ENCODE measurements at places on chromosomes 1 and 21.

- DNase-seq = no peak
Observed at GRCh38 chr1:3074297-3074741, 5.3 kb downstream of the PRDM16 start.

- peak; percentile 80 for DNase-seq
Observed at GRCh38 chr1:247103859-247104591, at the start of gene ZNF669. TSS of gene ZNF669 (minus strand) at chr1:247104356. CDS start at chr1:247104199, 157 bp downstream.

DNA sequence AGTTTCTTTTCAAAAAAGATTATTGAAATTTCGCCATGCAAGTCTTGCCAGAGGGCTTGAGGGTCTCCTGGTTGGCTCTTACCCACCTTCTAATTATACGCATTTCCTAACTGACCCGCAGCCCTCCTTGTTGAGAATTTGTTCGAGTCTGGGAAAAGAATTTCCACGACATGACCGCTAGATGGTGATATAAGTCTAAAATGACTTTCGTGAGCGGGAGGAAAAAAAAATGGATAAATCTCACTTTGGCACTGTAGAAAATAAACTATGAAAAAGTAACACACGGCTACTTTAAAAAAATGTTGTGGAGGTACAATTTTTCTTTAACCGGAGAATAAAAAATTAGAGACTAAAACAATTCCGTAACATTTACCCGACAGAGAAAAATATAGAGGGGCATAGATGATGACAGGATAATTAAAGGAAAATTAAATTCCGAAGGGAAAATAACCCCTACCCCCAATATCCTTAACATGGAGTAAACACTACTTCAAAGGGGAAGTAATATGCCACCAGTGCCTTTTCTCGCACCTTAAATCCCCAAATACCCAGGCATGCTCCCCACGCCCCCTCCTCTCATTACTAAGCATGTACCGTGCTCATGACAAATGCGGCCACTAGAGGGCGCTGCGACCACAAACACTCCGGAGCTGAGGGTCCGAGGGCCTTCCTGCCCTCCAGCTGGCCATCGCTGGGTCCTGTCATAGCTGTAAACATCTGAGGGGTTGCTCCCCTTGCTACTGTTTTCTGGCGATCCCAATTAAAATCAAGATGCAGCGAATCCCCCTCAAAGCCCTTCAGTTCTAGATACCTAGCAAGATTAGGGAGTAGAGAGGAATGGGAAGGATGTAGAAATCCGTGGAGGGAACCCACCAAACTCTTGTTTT, 266.9 kb downstream of the ASTN1 start:
- DNase-seq = no peak

- DNase-seq = no peak
Observed at GRCh38 chr1:226029093-226029496, 30.0 kb upstream of the SDE2 start.

DNA sequence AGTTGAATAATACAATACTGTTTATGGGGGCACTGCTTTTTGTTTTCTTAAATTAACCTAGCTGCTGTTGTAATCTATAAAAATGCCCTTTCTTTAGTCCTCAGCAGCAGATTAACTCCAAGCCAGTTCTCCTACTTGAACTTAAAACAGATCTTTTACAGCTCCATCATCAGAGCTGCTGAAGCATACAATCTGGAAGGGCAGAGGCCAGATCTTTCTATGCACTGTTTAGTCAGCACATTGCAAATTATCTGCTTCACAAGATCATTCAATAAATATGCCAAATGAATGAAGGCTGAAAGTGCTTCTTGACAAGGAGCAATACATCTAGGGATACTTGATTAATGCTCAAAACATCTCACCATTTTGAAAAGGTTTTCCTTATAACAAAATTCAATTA, 115.8 kb downstream of the PLPPR5 start:
- no peak for DNase-seq

GRCh38 chr1:8746554-8746953, 70.9 kb downstream of the RERE start:
- no peak for DNase-seq

DNA sequence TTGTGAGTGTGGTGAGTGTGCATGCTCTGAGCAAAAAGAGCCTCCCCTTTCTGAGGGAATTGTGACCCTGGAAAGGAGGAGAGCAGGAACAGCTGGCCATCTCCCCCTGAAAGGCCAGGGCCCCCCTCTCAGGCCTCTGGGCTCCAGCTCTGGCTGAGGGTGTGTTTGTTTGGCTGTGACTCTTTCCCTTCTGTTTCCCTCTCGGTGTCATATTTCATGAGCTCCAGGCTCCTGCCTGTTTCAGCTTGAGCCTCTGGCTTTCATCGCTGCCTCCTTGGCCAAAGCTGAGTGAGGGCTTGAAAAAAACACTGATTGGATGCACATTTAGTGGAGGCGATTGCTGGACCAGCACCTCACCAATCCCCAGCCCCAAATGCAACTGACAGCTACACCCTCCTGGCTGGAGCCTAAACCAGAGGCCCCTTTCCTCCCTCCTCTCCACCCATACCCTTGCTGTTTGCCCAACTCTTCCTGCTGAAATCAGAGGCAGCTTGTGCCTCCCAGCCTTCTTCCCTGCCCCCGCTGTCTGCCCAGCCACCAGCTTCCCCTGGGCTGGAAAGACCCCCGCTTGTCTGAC, 64.1 kb downstream of the DDR2 start:
- DNase-seq = no peak

- DNase-seq = no peak
Observed at GRCh38 chr1:243483952-243484351, 228.1 kb downstream of the SDCCAG8 start.

DNA sequence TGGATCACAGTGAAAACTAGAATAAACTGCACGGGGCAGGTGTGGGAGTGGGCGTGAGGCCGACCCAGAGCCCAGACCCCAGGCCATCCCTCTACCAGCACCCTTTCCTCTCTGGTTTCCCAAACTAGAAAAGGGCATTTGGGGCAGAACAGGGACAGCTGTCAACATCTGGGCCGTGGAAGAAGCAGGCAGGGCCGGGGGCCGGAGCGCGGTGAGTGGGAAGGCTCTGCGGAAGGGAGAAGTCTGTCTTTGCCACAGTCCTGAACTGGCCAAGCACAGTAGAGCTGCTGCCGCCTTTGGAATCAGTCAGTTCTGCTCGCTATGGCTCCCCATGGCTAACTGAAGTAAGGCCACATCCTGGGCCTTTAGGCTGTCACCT, 6.6 kb downstream of the CCDC24 start:
- no peak for DNase-seq

DNA sequence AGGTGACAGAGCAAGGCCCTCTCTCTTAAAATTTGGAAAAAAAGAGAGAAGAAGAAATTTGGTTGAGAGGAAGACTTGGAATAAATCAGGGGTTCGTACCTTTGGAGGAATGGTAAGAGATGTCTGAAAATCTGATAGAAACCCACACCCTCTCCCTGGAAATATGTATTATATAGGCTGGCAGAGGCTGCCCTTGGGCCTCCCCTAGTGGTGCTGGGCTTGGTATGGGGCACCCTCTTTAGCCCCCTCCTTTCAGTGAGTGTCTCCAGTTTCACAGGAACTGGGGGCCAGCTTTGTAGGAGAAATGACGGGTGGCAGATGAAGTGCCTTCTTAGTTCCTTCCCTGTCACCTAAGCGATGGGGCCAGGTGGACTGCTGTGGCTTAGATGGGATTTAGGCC, 82.9 kb upstream of the SLC2A1 start:
- DNase-seq = no peak
